Left lung (tissue), 14 donors: ENCODE measurements at places on chromosomes 7 and 10.

- H3K27ac ChIP-seq: no peak overlapping the region
- no peaks in the 10 kb centered on the region for H3K36me3 ChIP-seq
- H3K4me1 ChIP-seq: no peaks in the 10 kb centered on the region
- no peak for DNase-seq
Observed at GRCh38 chr10:85741626-85742300, 624.8 kb downstream of the GRID1 start.

DNA sequence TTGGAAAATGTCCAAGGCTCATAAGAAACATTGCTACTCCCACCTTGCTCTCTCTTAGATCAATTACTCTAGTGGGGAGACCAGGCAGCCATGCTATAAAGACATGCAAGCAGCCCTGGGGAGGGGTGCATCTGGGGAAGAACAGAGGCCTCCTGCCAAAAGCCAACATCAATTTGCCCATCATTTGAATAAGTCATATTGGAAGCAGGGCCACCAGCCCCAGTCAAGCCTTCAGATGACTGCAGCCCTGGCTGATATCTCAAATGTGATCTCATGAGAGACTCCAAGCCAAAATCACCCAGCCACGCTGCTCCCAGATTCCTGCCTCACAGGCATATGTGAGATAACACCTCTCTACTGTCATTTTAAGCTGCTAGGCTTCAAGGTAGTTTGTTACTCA lies 157.5 kb upstream of the PDE1C start:
- no peak for DNase-seq
- no peak overlapping the region for H3K4me3 ChIP-seq
- no peaks in the 10 kb centered on the region for H3K36me3 ChIP-seq
- H3K27ac ChIP-seq: no peak overlapping the region

DNA sequence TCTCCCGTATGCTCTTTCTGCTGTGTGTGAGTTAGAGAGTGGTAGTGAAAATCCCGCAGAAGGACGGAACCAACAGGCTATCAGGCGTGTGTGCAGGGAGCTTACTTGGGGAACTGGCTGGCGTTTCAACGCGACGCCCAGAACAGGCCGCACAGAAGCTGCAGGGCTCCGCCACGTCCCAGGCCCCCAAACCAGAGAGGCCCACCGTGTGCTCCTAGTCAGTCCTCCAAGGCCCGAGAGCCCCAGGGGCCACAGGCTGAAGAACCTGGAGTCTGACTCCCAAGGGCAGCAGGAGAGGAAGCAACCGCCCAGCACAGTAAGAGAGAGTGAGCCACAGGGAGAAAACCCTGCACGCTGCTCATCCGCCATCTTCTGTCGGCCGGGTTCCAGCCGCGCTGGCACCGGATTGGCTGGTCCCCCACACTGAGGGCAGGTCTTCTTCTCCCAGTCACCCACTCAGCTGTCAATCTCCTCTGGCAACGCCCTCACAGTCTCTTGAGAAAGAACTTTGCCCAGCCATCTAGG lies 730.6 kb upstream of the VSTM2A start:
- H3K27ac ChIP-seq: no peak overlapping the region
- H3K36me3 ChIP-seq: no peaks in the 10 kb centered on the region
- peak; percentile 63 for DNase-seq
- H3K27me3 ChIP-seq: no peaks in the 10 kb centered on the region

GRCh38 chr10:17219024-17219423 lies 9.0 kb upstream of the VIM start:
- no peaks in the 10 kb centered on the region for H3K27me3 ChIP-seq
- H3K4me1 ChIP-seq: peaks cover 18% of the 10 kb centered on the region
- H3K36me3 ChIP-seq: no peaks in the 10 kb centered on the region
- no peak overlapping the region for H3K27ac ChIP-seq
- DNase-seq: no peak
- no peak overlapping the region for H3K4me3 ChIP-seq

DNA sequence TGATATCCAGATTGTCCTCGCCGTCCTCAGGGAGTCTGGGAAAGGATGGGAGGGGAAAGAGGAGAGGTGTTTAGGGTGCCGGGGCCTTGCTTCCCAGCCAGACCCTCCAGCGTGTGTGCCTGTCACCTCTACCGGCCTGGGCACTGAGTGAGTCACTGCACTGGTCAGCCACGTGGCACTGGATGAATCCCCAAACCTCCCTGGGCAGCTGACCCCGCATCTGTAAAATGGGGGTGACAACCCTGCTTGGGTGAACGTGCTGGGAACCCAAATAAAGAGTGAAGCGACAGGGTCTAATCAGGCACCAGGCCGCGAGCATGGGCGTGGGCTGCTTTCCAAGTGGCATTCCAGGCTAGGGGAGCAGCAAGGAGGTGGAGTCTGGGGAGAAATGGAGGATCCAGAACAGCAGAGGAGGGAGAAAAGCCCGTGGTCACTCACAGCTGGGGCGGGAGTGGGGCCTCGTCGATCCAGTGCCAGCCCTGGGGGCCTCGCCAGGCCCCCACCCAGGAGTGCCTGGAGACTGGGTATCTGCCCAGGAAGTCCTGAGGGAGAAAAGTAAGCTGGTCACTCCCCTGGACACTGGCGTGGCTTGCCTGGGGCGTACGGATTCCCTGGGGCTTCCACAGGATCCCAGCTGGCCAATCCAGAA lies 29.7 kb downstream of the KLRG2 start:
- DNase-seq: no peak
- no peaks in the 10 kb centered on the region for H3K27me3 ChIP-seq
- no peaks in the 10 kb centered on the region for H3K4me1 ChIP-seq

- H3K4me3 ChIP-seq: no peak overlapping the region
- no peaks in the 10 kb centered on the region for H3K4me1 ChIP-seq
- no peak for DNase-seq
- H3K27ac ChIP-seq: no peak overlapping the region
- H3K36me3 ChIP-seq: no peaks in the 10 kb centered on the region
- H3K27me3 ChIP-seq: no peaks in the 10 kb centered on the region
Observed at GRCh38 chr10:74640134-74640921, 186.1 kb upstream of the KAT6B start.

DNA sequence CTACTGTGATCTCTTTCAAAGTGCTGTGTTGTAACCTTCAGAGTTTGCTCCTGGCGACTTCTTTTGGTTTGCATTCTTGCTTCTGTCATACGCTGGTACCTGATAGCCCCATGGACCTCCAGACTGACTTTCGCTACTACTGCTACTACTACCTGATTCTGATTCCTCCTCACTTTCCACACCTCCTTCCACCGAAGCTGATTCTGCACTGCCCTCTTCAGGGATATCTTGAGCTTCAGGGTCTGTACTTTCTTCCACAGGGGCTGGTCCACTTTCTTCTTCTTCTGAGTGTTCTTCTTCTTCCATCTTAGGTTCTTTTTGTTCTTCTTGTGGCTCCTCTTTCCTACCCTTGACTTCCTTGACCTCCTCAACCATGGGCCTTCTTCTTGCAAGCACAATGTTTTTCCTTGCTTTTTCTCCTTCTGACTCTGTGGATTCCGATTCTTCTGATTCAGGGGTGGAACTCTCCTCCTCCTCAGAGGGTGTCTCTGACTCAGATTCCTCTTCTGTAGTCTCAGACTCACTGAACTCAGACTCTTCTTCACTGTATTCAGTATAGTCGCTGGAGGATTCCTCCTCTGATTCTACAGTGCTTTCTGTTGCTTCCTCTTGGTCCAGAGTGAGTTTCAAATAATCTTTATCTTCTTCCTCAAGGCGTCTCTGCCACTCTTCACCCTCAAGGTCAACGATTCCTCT lies 992.2 kb downstream of the PCDH15 start:
- no peak for DNase-seq
- no peaks in the 10 kb centered on the region for H3K36me3 ChIP-seq
- no peaks in the 10 kb centered on the region for H3K4me1 ChIP-seq
- no peaks in the 10 kb centered on the region for H3K27me3 ChIP-seq

- DNase-seq: no peak
- H3K4me3 ChIP-seq: no peak overlapping the region
- no peaks in the 10 kb centered on the region for H3K36me3 ChIP-seq
- H3K4me1 ChIP-seq: no peaks in the 10 kb centered on the region
- H3K27ac ChIP-seq: no peak overlapping the region
- no peaks in the 10 kb centered on the region for H3K27me3 ChIP-seq
Observed at GRCh38 chr10:89887406-89887805, 186.0 kb downstream of the KIF20B start.

DNA sequence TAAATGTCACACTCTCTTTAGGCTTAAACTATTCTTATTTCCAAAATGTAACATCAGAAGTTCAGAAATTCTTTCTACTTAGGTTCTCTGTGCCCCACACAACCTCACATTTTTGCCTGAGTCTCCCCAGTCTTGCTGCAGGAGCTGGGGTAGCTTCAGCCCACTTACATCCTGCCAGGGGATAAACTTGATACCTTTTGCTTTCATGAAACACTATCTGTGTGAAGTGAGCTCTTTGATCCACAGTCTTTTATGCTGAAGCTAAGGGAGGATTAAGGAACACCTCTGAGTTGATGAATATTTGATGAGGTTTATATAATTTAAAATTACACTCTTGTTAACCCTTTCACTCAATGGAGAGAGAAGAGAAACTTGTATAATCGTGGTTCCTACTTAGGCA lies 341.0 kb downstream of the AUTS2 start:
- H3K27ac ChIP-seq: no peak overlapping the region
- H3K4me1 ChIP-seq: no peaks in the 10 kb centered on the region
- no peaks in the 10 kb centered on the region for H3K36me3 ChIP-seq
- H3K27me3 ChIP-seq: no peaks in the 10 kb centered on the region
- no peak for DNase-seq

DNA sequence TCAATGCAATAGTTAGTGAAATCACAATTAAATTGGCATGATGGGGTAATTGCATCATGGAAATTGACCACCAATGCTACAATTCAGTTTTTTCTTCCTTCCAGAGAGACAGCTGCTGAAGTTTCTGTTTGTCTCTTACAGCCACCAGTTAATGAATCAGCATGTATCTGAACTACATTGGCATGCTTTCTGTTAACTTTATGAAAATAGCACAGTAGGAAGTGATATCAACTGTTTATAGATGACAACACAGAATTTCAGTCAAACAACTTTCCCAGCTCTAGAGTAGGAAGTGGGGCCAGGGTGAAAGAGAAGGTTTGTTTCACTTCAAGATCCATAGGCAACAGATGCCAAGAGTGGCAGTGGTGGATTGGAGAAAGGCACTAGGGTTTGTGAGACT lies 339.6 kb upstream of the VWC2 start:
- H3K4me3 ChIP-seq: no peak overlapping the region
- H3K27me3 ChIP-seq: no peaks in the 10 kb centered on the region
- no peaks in the 10 kb centered on the region for H3K36me3 ChIP-seq
- no peak for DNase-seq
- H3K4me1 ChIP-seq: no peaks in the 10 kb centered on the region

GRCh38 chr7:1533547-1534329 lies 3.2 kb downstream of the MAFK start:
- H3K4me3 ChIP-seq: no peak overlapping the region
- H3K36me3 ChIP-seq: no peaks in the 10 kb centered on the region
